Activated CD4-positive, alpha-beta T cell treated with anti-CD3 and anti-CD28 coated beads, Interleukin-2, Interleukin-4, amounts not matched to agents 100 ng/mL and 50 ng/mL, durations not matched to agents 16 hours and 8 hours (primary cell): ENCODE measurements at places on chromosomes 6 and 20.

- DNase-seq = no peak
These were observed 63.0 kb downstream of the HIVEP1 start for GRCh38 chr6:12075067-12075563.

- DNase-seq = no peak
These were observed 35.4 kb upstream of the PBOV1 start for GRCh38 chr6:138253731-138254130.

- no peak for DNase-seq
These were observed 947.7 kb upstream of the ADGRB3 start for GRCh38 chr6:67687396-67687795.

GRCh38 chr20:13567663-13568062 is 71.1 kb downstream of the TASP1 start:
- no peak for DNase-seq

GRCh38 chr6:138343112-138343511 is 34.6 kb upstream of the SMIM28 start:
- no peak for DNase-seq
